ENCODE measurements at places on chromosomes 7 and 10.

- DNase-seq = no peak
Observed at GRCh38 chr10:59190332-59190731, 13.9 kb downstream of the PHYHIPL start.

GRCh38 chr7:36175886-36176285 is 22.8 kb downstream of the EEPD1 start:
- no peak for DNase-seq

DNA sequence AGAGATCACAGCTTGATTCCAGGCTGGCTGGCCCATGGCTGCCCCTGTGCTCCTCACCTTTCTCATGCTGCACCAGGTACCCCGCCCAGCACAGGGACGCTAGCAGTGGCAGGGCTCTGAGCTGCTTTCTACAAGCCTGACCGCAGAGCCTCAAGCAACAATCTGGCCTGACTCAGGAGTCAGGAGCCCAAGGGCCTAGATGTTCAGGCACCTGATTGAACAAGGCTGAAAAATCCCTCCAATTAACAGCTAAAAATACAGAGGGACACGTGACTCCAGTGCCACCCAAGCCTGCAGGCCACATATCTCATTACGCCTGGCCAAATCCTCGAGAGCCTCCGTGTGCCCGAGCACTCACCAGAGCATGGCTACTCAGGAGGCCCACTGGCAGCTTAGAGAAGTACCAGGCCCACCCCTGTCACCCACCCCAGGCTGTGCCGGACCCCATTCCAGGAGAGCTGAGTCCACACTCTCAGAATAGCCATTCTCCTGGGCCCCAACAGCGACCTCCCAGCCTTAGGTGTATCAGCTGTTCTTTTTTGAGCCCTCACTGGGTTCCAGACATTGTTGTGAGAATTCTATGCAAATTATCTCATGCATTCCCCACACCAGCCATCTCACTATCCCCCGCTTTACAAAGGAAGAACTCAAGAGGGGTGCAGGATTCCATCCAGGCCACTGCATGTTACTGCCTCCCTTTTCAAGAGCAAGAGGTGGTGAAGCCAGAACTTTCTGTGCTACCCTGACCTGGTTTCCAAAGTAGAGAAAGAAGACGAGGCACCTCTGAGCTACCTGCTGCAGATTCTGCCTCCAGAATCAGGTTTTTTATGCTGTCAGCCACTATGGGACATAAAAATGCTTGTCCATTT is 98.3 kb downstream of the COL13A1 start:
- no peak for DNase-seq

GRCh38 chr7:133664528-133664927 is 411.6 kb downstream of the EXOC4 start:
- no peak for DNase-seq

- no peak for DNase-seq
Observed at GRCh38 chr7:1678081-1678543, 8.0 kb downstream of the ELFN1 start.

GRCh38 chr10:80201608-80202141 is 3.7 kb downstream of the ANXA11 start:
- DNase-seq = no peak

- peak; percentile 54 for DNase-seq
Observed at GRCh38 chr7:26449175-26450165, 157.8 kb downstream of the SNX10 start.

- no peak for DNase-seq
Observed at GRCh38 chr10:1074748-1075308, 18.6 kb downstream of the WDR37 start.

- DNase-seq = no peak
Observed at GRCh38 chr10:33091201-33091600, 133.2 kb upstream of the ITGB1 start.

GRCh38 chr10:36591436-36591835 is 534.0 kb upstream of the ANKRD30A start:
- no peak for DNase-seq

- no peak for DNase-seq
Observed at GRCh38 chr10:49168171-49168540, 20.0 kb downstream of the TMEM273 start.

- peak; percentile 52 for DNase-seq
Observed at GRCh38 chr7:116236020-116236630, 25.8 kb downstream of the TES start.

- peak; percentile 53 for DNase-seq
Observed at GRCh38 chr10:94103801-94104221, 110.1 kb downstream of the PLCE1 start.

DNA sequence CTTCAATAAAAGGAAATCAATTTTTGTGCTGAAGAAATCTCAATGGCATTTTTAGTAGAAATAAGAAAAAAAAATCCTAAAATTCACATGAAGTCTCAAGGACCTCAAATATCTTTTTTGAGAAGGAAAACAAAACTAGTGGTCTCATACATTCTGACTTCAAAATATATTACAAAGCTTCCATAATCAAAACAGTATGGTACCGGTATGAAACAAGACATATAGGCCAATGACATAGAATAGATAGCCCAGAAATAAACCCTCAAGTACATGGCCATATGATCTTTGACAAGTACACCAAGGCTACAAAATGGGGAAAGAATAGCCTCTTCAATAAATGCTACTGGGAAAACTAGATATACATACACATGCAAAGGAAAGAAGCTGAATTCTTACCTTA is 131.8 kb upstream of the GPR22 start:
- no peak for DNase-seq

- no peak for DNase-seq
Observed at GRCh38 chr7:52269669-52270068, 765.8 kb upstream of the POM121L12 start.

DNA sequence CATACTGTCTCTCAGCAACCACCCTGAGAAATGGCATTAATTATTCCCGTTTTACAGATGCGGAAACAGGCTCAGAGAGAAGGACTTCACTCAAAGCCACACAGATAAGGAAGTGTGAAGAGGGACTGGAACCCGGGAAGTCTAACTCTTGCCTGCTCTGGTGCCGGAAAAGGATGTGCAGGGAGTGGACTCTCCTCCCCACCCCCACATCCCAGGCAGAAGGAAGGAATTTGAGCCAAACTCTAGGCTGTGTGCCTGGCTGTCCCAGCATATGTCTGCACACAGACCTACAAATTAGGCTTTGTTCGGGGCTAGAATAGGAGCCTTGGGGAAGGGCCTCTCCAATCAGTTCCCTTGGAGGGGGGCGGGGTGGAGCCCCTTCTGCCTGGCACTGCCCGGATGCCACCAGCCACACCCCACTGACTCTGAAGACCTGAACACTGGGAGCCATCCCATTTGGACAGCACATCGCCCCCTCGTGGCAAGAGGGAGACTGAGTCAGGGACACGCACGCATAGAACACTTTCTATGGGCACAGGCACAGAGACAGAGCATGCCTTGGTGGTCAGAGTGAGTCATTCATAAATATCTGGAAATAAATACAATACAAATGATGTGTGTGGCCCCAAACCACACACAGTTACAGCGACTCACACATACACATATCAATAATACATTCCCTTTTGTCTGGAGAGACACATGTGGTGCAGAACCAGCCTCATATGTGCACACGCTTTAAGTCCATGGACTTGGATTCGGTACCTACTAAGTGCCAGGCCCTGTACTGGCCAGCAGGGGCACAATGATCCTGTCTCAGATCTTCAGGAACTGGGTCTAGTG is 13.1 kb downstream of the LZTS2 start:
- DNase-seq = peak; percentile 92

- DNase-seq = no peak
Observed at GRCh38 chr7:47882635-47883034, 65.6 kb downstream of the PKD1L1 start.

DNA sequence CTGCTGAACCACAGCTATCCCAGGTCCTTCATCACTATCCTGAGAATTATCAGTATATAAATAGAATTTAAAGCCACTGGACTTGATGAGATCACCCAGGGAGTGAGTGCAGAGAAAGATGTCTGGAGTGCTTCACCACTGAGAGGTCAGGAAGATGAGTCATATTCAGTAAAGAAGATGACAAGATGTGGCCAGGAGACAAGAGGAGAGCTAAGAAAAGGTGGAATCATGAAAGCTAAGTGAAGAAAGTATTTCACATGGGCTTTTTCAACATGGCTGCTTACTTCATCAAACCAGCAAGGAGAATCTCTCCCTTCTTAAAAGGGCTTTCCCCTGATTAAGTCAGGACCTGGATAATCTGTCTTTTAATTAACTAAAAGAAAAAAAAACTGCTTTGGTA is 9.1 kb upstream of the PRKAR2B start:
- peak; percentile 92 for DNase-seq
